ENCODE measurements at places on chromosomes 4 and X.

DNA sequence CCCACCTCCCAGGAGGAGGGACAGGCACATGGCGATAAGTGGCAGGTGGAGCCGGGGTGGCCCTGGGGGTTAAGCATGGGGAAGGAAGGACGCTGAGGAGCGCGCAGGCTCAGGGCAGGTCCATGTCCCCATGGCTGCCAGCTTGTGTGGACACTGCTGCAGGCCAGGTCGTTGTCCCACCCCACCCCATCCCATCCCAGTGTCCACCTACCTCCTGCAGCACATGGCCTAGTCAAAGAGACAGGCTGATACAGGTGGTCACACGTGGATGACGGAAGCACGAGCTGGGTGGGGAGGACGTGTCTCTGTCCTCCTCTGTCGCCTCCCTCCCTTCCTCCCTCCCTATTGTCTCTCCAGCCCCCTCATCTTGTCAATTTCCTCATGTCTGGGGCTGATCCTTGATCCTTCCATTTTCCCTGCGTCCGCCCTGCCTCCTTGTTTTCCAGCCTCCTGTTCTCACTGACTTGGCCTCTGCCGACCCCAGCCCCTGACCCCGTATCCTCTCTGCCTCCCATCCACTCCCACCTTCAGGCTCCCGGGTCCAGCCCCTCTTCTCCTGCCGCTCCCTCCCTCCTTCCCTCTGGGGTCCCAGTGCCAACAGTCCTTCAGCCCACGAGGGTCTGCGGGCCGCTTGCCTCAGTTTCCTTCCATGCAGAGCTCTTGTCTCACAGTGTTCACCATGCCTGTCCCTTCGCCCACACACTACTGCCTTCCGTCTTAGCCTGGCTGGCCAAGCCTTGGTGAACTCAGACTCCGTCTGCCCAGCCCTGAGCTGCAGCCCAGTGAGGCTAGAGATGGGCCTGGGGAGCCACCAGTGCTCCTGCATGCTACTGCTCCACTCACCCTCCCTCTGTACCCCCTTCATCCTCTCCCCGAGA lies 15.5 kb upstream of the ADD1 start:
- no peak for DNase-seq

DNA sequence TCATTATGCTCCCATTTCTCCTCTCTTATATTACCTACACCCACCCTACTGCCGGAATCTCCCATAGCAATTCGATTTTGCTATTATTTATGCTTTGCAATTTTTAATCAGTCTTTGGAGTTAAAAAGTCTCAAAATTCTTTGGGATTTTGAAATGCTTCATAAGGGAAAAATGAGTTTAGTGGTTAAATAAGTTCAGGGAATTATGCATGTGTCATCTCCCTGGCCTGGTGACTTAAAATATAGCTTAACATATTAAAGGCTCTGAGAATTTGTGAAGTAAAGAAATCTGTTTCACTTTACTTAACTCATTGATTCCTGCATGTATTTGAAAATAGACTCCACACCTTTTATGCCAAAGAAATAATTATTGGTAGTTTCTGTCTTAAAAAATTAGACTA lies 185.1 kb upstream of the DIPK2B start:
- DNase-seq: no peak

GRCh38 chr4:30380404-30380998 lies 339.7 kb upstream of the PCDH7 start:
- no peak for DNase-seq

- DNase-seq: no peak
These were observed 53.6 kb downstream of the KLF3 start for GRCh38 chr4:38717604-38718003.

DNA sequence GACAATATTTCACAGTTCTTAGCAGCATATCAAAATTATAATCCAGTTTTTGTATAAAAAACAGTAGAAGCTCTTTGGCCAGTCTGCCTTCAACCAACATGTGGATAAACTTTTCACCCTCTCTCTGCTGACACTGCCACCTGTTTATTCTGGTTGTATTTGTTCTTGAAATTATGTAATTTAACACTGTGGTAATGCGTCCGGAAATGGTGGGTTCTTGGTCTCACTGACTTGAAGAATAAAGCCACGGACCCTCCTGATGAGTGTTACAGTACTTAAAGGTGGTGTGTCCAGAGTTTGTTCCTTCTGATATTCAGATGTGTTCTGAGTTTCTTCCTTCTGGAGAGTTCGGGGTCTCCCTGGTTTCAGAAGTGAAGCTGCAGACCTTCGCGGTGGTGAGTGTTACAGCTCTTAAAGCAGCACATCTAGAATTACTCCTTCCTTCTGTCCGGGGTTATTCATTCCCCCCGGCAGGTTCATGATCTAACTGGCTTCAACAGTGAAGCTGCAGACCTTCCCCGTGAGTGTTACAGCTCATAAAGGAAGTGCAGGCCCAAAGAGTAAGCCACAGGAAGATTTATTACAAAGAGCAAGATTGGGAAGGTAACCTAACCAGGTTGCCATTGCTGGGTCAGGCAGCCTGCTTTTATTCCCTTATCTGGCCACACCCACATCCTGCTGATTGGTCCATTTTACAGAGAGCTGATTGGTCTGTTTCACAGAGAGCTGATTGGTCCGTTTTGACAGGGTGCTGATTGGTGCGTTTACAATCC lies 15.7 kb downstream of the FAM184B start:
- no peak for DNase-seq

DNA sequence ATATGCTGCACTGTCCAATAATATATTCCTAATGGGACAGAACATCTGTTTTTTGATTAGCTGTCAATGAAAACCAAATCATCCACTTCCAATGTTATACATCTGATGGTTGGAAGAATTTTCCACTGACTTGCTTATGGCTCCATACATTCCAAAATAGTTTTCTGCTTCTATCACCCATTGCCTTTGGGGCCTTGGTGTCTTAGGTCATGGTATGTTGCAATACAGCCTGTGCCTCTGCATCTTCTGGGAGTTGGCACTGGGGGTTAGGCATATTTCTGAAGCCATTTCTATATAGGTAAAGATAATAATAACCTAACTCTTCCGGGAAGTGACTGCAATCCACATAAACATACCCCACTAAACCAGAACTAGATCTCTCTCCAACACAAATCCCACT lies 53.2 kb upstream of the NR3C2 start:
- DNase-seq: no peak

Measured in stimulated activated CD4-positive, alpha-beta T cell treated with anti-CD3 and anti-CD28 coated beads, TNF-alpha, amount 100 ng/mL, for 24 hours (primary cell).